Heart left ventricle (tissue), 16 donors: ENCODE measurements at places on chromosomes 3 and 15.

DNA sequence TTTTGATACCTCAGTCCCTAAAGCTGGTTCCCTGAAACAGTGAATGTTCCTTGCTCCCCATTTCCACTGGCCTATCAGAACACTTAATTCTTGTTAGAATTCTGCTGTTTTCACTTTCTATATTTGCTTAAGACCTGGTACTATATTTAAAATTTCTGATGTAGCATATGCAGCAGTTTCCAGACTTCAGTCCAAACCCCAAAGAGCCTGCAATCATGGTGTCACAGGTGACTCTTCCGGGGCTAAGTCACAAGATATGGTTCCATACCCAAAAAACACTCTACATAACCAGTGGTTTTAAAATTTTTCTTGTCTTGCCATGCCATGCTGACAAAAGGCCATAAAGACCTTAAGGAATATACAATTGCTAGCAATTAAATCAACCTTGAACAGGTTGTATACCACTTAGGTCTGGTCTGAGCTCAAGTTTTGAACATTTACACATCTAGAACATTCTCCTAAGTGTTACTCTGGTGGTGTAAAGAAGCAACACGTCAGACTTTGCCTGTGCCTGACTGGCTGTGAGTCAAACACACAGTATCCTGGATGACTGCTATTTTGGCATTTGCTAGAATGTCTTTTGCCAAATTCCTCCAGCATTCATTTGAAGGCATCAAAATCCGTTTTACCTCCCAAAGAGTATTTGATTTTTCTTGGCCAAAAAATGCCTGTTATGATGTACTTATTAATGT, 160.0 kb downstream of the FRMD5 start:
- DNase-seq = no peak

DNA sequence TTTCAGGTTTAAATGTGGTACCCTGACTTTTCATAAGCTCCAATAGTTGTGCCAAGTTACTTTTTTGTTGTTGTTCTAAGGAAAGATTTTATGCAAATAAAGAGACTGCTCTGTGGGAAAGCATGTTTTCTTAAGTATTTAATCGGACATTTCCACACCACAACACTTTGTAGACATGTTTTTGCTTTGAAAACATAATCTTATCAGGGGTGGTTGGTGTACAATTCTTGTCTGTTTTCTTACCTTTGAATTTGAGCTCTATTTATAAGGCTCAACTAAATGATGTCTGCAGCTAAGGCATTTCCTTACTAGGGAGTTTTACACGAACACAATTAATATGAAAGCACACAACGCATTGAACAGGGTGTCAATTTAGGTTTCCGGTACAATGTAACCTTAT, 81.5 kb upstream of the CDIN1 start:
- DNase-seq = no peak

GRCh38 chr3:182715006-182715405, 78.3 kb upstream of the ATP11B start:
- no peak for DNase-seq

- no peak for DNase-seq
These were observed 28.6 kb downstream of the RLBP1 start for GRCh38 chr15:89192766-89193165.

- DNase-seq = no peak
These were observed 27.6 kb downstream of the TBC1D23 start for GRCh38 chr3:100288288-100288894.

- no peak for DNase-seq
These were observed 554.5 kb upstream of the TBL1XR1 start for GRCh38 chr3:177751770-177752169.

DNA sequence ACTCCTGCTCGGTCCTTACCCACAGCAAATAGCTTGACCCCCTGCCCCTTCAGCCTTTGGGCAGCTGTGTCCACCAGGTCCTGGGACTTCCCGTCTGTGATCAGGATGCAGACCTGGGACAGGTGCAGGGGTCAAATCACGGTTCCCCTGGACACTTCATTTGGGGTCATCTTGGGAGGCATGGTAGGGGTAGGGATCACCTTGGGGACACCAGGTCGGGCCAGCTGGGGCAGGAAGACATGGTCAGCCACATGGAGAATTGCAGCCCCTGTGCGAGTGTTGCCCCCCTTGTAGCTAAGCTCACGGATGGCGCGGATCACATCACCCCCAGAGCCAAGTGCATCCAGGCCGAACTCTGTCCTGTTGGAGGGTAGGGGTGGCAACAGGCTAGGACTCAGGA, 1.8 kb downstream of the COL7A1 start:
- DNase-seq = no peak

GRCh38 chr3:149042789-149043386, 43.4 kb downstream of the HLTF start:
- no peak for DNase-seq

- DNase-seq = no peak
These were observed 161.9 kb downstream of the PLCL2 start for GRCh38 chr3:17046623-17047022.

GRCh38 chr3:29409409-29409808, 128.5 kb downstream of the RBMS3 start:
- no peak for DNase-seq

GRCh38 chr3:124115956-124116355, 124.0 kb upstream of the ROPN1 start:
- no peak for DNase-seq

DNA sequence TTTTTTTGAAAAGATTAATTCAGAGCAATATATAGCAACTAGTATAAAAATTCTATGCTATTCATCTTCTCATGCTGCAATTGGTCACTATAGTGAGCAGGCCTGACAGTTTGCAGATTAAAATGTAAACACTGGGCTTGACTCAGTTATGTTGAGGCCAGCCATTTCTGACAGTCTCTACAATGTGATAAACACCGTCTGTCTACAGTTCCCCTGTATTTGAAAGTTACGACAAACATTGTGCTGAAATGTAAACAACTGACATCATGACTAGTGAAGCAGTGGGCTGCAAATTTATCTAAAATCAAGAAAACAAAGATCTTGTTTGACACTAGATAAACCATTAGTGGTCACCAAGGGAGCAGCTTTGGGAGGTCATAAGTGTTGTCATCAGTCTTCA, 197.4 kb downstream of the ISL2 start:
- no peak for DNase-seq

DNA sequence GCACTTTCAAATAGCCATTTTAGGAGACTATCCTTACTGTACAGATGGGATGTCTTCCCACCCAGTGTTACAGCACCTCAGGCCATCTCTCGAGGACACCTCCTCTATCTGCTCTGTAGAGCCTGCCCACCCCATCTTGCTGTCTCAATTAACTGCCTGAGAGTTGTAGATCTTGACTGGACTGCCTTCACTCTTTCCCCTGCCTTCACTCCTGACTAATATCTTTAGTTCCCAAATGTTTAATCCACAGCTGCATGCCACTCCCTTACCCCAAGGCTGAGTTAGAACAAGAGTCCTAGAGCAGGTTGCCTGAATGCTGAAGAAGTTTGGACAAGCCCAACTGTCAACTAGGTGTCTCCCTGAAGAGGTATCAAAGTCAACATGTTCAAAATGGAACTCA, 1.3 kb upstream of the PP2D1 start:
- no peak for DNase-seq

DNA sequence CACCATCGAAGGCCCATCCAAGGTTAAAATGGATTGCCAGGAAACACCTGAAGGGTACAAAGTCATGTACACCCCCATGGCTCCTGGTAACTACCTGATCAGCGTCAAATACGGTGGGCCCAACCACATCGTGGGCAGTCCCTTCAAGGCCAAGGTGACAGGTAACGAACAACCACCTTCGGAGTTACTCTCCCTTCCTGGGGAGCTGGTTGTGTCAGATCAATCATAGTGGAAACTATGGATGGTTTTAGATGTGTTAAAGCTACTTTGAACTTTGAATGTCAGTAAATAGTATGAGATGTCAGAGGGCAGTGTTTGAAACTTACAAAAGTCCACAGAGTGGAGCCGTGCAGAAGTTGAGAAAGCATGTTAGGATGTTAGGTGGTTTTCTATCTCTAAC, 42.3 kb downstream of the DNASE1L3 start:
- DNase-seq = no peak

- DNase-seq = no peak
These were observed 492.6 kb upstream of the TBL1XR1 start for GRCh38 chr3:177689869-177690268.

- no peak for DNase-seq
These were observed 42.9 kb upstream of the ASB14 start for GRCh38 chr3:57335283-57335938.

GRCh38 chr3:53774414-53774813, 71.8 kb downstream of the CHDH start:
- no peak for DNase-seq

- DNase-seq = no peak
These were observed 109.7 kb upstream of the GADL1 start for GRCh38 chr3:31004025-31004678.

DNA sequence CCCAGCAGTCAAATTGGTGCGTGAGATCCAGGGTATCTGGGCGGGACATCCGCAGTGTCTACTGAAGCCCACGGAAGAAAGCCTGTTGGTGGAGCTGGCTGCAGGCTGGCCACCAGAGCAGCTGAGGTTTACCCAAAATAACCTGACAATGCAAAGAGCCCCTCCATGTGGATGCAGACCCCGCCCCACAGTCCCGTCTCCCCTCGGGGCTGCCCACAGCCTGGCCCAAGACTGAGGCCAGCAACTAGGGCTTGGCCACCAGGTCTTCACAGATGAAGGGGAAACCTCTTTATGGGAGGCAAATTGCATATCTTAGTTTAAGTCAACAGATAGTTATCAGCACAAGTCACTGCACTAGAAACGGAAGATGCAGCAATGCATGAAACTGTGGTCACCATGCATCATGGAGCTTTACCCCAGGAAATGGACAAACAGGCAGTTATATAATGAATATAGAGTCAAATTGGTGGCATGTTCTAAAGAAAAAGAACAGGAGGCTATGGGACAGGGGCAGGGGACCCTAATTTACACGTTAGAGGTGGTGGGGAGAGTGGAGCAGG, 86.3 kb downstream of the ARNT2 start:
- DNase-seq = no peak

DNA sequence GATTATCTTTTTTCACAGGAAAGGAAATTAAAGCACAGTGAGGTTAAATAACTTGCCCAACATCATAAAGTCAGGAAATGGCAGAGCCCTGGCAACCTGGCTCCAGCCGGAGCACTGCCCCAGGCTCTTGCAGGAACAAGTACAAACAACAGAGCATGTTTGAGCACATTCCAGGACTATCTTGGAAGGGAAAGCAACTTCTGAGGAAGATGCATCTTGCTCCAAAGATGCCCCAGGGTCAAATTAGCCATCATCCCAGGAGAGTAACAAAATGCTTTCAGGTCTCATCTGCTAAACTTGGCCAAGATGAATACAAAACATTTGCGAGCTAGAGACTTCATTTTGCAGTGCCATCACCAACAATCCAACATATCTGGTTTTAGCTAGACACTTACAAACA, 162.4 kb upstream of the LRRN1 start:
- DNase-seq = no peak

DNA sequence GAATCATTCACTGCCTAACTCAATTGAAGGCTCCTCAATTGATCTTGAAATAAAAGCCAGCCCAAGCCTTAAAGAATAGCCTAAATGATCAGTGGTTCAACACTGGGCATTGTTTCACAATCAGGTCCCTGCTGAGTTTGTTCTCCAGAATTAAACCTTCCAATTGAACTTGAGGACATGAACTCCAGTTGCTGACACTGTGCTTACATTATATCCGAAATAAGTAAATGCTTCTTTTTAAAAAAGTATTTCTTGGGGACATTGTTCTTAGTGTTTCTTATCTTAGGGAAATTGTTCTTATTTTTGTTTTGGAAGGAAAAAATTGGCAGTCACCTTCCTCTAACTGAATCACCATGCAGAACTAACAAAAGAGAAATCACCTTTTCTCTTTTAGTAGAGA, 450.2 kb downstream of the RBMS3 start:
- DNase-seq = no peak

GRCh38 chr3:63726656-63727055, 74.2 kb downstream of the SNTN start:
- no peak for DNase-seq

- no peak for DNase-seq
These were observed 73.8 kb upstream of the ACTC1 start for GRCh38 chr15:34869110-34869509.

- DNase-seq = no peak
These were observed 17.0 kb downstream of the RPSA start for GRCh38 chr3:39423436-39423970.

DNA sequence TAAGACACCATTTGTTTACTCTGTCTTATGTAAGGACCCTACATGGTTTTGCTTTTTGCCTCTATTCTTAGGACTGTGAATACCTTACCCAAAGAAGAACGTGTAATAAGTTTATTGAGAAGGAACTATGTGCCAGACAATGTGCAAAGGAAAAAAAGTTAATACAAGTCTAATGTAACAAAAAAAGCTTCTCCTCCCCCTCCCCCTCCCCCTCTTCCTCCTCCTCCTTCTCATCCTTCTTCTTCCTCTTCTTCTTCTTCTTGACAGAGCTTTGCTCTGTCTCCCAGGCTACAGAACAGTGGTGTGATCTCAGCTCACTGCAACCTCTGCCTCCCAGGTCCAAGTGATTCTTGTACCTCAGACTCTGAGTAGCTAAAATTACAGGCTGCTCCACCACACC, 50.9 kb upstream of the MITF start:
- DNase-seq = no peak

- no peak for DNase-seq
These were observed 21.6 kb downstream of the P2RY14 start for GRCh38 chr3:151256749-151257148.

DNA sequence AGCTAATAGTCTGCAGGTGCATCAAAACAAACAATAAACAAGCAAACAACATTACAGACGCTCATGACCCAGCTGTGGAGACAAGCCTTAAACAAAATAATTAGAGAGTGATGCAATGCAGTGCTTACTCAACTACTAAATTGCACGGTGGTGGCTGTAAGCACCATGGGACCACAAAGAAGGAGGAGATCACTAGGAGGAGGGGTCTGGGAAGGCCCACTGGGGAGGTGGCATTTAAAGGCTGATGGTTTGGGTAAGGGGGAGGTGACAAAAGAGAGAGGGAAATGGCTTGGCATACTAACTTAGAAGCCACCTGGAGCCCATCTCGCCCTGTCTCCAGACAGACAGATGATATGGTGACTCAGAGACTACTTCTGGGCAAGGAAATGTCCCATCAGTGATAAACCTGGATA, 516.7 kb downstream of the FOXP1 start:
- peak; percentile 26 for DNase-seq

DNA sequence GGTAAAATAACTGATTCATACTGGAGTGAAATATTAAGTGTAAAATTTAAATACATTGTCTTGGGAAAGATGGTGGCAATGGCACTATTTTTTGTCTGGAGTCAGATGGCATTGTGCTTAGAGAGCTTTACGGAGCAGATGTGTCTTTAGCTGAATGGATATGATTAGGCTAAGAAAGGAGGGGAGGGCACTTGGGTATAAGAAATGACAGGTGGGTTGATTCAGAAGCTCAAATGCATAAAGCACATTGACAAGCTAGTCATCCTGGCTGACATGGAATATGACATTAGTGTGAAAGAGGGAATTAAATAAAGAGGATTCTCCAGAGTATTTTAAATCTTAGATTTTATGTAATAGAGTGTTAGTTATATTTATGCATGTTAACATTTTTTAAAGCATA, 570.1 kb upstream of the CBLB start:
- DNase-seq = no peak

GRCh38 chr3:65808407-65808806, 230.3 kb downstream of the MAGI1 start:
- no peak for DNase-seq

- no peak for DNase-seq
These were observed 24.2 kb upstream of the SLC41A3 start for GRCh38 chr3:126107957-126108675.

- DNase-seq = no peak
These were observed 194.1 kb upstream of the ARHGEF26 start for GRCh38 chr3:153927107-153927506.
